NCI-H1694 (cell line): ENCODE measurements at places on chromosomes 2 and 18.

DNA sequence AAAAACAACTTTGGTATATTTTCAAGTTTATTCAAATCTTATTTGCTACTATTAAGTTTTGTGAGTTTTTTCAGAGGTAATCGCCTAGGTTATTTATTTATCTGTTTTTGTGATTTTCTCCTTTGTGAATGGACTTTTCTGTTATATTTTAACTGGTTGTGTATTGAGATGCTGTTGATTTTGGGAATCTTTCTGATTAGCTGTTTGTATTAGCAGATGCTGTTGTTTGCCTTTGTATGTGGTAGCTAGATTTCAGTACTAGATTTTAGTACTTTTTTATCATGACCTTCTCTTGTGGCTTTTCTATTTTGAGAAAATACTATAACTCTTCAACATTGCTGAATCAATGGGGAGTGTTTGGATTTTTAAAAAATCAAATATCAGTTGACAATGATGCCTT is 42.4 kb downstream of the TSHZ1 start:
- no peak for DNase-seq

DNA sequence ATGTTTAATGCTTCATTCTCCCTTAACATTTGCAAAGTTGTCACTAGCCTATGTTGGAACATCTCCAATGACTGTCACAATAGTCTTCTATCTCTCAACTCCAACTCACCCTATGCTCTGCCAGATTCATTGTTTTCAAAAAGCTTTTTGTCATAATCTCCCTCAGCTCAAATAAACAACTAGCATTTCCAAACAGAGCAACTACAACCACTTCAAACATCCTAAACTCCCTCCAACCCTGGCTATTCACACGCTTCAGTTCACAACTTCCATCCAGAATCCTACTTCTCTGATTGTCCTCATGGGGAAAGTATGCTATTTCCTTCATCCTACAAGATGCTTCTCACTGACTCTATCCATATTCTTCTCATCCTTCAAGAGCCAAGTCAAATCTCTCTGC is 139.2 kb upstream of the VRK2 start:
- no peak for DNase-seq

DNA sequence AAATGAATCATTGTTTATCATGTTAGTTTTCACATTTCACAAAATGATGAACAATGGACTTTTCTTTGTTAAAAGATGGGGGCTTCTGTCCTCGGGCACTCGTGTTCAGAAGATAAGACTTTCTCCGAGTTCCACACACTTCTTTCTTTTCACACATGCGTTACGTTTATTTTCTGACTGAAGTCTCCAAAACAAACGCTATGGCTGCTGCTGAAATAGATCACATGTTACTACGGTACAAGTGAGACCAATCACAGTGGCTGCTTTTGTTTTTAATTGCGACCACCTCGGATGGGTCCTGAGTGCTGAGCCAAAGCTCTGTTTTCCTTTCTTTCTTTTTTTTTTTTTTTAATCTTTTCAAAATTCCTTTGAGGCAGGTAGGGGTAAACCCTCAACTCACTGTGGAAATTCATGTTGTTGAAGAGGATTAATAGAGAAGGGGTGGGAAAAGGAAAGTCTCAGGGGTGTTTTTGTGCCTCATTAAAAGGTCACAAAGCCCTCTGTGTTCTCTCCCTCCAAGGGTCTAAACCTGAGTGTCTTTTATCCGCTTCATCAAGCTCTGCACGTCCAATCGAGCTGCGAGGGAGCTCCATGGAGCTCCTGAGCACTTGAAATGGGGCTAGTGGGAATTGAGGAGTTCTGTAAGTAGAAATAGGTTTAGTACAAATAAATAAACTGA is 48.2 kb downstream of the ARL4C start:
- no peak for DNase-seq

GRCh38 chr2:191696001-191696400 is 18.1 kb downstream of the NABP1 start:
- DNase-seq, result no peak
